GM12892 (cell line): ENCODE measurements at places on chromosomes 1 and 21.

DNA sequence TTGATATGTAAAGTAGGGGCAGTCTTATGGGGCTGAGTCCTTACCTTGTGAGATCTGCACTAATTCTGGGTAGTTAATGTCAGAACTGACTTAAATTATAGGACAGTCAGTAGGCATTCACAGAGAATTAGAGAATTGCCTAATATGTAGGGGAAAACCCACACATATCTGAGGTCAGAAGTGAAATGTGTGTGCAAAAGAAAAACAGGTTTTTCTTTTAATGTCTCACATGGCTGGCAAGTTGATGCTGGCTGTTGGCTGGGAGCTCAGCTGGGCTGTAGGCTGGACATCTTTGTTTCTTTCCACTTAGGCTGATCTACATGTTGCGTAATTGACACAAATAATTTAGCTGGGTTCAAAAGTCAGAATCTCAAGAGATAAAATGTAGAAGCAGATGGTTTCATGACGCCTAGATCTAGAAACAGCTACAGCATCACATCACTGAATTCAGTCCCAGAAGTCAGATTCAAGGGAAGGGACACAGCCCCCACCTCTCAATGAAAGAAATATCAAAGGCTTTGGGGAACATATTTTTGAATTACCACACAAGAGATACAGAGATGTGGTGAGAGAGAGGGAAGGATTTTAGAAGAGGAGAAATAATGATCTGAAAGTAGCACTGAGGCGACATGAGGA is 98.9 kb downstream of the TNFSF18 start:
- no peak for DNase-seq

GRCh38 chr1:170126696-170127095 is 19.1 kb upstream of the NTMT2 start:
- DNase-seq, result peak; percentile 25

- no peak for DNase-seq
Measured at GRCh38 chr1:10832703-10833102, 36.3 kb upstream of the CASZ1 start.

DNA sequence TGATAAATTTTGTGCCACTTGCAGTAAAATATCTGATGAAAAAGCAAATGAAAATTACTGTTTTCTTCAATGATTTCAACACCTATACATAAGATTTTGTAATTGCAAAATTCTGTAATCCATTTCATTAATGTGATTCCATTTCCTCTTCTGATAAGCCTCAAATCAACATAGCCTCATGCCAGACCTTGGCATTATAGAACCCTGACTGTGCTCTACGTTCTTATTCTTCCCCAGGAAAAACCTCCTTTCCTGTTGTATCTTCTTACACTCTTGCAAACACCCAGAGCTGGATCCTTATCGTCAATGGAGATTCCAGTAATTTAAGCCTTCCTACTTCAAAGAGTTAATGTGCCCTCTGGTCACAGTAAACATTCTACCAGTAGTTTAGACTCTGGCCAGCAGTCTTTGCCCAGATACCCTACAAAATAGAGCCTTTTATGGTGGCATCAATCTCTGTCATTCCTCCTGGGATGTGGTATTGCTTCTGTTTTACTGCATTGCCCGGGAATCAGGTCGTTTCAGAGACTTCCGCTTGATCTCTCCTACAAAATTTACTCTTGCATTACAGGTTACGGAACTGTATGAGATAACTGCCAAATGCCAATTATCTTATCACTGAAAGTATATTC is 48.5 kb upstream of the CHRM3 start:
- DNase-seq, result no peak

DNA sequence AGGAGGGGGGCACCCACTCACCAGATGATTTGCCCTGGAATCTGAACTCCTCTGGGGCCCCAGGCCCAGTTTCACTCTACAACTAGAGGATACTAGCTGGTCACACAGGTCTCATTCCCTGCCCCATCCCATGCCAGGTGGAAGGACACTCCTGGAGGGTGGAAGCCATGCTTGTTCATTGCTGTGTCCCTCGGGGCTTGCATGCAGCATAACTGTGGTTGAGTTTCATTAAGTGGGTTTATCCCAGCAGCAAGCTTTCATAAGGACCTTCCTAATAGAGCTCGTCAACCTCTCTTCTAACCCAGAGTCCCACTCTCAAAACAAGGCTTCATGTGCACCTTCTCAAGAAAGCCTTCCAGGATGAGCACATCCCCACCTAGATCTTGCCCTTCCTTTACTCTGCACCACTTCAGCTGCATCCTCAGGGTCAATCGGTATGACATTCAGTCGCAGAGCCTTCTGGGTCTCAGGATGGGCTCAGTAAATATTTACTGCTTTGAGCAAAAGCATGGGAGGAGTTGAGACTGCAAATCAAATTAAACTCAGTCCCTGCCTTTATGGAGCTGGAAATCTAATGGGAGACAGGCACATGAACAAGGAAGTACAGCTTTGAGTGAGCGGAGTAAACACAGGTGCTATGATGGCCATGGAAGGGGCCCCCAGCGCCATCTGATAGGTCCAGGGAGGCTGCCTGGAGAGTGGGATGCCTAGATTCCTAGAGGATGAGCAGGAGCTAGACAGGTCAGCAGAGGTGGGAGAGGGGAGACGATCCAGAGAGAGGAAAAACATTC is 32.3 kb downstream of the LAMB3 start:
- DNase-seq, result no peak

DNA sequence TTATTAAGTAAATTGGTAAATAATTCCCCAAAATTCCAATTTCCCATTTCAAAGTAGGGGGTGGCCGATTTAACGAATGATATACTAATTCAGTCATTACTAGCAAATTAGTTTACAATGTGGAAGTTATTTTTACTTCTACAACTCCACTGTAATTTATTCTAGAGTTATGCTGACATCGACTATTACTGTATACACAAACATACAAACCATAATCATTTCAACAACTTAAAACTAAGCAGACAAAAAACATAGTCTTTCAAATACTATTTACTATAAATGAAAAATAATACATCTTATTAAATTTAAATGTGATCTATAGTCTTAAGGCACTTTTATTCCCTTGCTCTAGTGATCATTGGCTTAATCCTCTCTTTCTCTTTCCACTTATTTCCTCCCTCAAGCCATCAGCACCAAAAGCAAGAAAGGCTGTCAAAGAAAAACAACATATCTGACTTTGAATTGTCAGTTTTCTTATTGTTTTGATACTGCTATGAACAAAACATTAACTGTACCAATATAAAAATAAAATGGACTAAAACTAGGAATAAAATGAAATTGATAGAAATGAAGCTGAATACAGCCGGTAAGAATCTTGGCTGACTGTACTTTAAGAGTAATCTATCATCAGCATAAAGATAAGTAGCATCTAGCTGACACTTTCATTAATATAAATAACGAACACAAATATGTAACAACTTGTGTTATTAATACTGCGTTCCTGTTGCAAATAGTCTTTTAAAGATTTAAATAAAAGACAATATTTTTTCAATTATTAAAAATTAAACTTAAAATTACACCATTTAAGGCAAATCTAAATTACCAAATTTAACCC is 4.1 kb downstream of the CDC42BPA start:
- no peak for DNase-seq

DNA sequence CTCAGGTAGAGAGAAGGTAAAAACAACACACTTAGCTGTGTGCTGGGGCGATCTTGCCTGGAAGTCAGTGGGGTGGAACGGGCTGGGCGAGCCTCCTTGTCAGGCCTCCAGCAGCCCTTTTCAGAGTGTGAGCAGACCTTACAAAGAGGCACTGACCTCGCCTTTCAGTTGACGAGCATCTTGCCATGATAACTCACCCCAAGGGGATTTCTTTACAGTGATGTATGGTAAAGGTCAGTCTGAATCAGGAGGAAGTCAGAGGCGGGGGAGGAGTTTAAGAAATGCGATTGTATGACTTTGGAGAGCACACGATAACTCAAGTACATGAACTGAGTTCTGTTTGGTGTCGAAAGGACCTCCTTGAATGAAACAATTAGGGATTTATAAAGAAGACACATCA is 326.5 kb upstream of the PROX1 start:
- DNase-seq, result no peak

- DNase-seq, result no peak
Measured at GRCh38 chr1:26257222-26257621, 22.7 kb upstream of the SH3BGRL3 start.
